Activated naive CD8-positive, alpha-beta T cell treated with anti-CD3 and anti-CD28 coated beads for 36 hours (primary cell): ENCODE measurements at places on chromosomes 3 and 15. TPM values are rescaled to one million over a fixed set of nuclear protein-coding genes. Genes with fewer than 3 reads are reported as not detected.

- DNase-seq, result no peak
Measured at GRCh38 chr3:64900617-64901521, 213.1 kb upstream of the ADAMTS9 start.

- DNase-seq, result no peak
Measured at GRCh38 chr15:30962659-30963058, 28.8 kb downstream of the MTMR10 start.

GRCh38 chr3:136353461-136353860 lies 103.3 kb downstream of the PCCB start:
- DNase-seq, result no peak

DNA sequence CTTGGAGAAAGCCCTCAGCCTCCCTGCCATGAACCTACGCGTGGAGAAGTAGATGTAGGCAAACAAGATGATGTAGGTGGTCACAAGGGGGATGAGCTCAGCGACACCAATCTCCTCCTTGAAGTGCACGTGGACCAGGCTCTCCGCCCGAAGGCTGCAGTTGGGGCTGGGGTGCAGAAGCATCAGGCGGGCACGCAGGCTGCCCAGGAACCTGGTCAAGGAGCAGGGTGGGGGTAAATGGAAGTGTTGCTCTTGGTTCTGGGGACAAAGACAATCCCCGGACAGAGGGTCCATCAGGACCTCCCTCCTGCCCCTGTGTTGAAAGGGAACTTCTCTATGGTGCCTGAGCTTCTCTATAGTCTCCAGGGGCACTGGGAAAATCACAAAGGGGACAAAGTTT lies 45.1 kb downstream of the PTPN23 start:
- no peak for DNase-seq

DNA sequence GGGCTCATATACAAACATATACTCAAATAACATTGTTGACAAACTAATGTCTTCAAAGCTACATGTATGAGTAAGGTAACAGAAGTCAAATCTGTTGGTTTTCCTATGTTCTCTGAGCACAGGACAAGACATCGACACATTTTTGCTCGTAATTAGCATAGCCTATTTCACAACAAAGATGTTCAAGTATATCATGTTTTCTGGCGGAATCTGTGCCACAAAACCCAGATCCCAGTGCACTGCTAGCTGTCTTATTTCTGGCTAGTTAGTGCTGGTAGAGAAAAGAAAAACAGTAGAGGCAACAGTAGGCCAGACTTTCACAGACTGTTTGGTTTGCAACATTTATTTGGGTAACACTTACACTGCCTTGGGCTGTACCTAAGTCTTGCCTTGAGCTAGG lies 51.2 kb downstream of the RUBCN start:
- DNase-seq, result no peak

GRCh38 chr3:162263596-162263995 lies 767.0 kb downstream of the OTOL1 start:
- DNase-seq, result no peak

GRCh38 chr15:51030649-51031316 lies 63.9 kb downstream of the TNFAIP8L3 start:
- DNase-seq, result no peak

GRCh38 chr3:40299721-40300335 lies 9.7 kb upstream of the EIF1B start:
- no peak for DNase-seq

DNA sequence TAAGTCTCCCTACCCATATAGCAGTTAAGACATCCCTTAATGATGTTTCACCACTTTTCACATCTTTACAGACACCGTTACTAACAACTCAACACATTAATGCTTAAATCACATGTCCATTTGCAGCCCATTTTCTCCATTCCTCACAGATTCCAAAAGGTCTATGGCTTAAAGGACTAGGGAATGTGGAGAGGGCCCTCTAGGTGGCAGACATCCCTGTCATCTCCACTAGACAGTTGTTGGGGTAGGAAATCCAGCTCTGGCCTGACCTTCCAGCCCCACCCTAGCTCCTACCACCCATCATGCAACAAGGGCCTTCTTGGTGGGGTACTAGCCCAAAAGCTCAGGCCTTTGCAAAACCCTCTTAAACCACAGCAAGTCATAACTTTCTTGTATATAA lies 25.2 kb downstream of the CPEB1 start:
- no peak for DNase-seq

The SLC9C1 gene
- total RNA-seq, result not detected

The IGDCC3 gene
- not detected for total RNA-seq

The CSPG4 gene
- not detected for total RNA-seq

The BOC gene
- not detected for total RNA-seq
